GOT3 (cell line): ENCODE measurements at places on chromosomes 3 and 15.
A peak's percentile ranks its signal among the peaks of the same experiment; 100 is the strongest.

GRCh38 chr3:130539005-130539404, 22.0 kb downstream of the COL6A6 start:
- DNase-seq = no peak

DNA sequence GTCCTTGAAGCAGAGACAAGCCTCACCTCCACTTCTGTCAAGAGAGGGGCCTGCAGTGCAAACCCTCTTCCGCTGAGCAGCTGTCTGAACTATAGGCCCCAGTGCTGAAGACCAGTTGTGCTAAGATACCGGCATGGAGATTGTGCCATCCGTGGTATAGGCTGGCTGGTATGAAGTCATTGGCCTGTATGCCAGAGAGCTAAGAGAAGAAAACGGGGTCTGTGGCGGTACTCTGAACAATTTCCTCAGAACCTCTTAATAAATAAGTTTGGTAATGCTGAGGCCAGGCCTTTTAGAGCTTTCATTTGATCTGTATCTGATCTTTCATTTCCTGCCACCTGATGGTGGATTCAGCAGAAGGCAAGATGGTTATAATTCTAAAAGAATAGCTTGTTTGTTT, 123.0 kb downstream of the LRIG1 start:
- DNase-seq = no peak

GRCh38 chr3:123347205-123347604, 101.7 kb downstream of the ADCY5 start:
- no peak for DNase-seq

- no peak for DNase-seq
These were observed 26.3 kb upstream of the THRB start for GRCh38 chr3:24520976-24521419.

DNA sequence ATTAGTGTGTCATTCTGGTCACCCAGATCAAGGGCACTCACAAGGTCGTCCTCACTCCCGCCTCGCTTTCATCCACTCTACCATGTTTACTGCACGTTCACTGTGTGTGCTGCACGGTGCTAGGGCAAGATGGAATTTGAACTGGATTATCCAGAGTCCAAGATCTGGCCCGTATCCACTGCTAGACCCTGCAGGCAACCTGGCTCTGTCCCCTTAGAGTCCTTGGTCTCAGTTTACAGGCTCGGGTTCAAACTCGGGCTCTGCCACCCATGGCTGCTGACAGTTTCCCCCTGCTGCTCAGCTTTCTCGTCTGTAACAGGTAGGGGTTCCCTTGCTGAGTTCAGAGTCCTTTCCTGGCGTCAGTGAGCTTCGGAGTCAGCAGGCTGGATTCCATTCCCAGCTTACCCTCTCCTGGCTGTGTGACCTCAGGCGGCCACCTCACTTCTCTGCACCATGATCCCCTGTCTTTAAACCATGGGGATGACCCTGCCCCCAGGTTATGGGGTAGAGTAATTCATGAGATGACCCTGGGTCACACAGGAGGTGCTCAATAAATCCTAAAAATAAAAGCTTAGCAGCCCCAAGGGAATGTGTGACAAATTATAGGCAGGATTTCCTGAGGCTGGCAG, 79.6 kb upstream of the SLC6A6 start:
- no peak for DNase-seq

DNA sequence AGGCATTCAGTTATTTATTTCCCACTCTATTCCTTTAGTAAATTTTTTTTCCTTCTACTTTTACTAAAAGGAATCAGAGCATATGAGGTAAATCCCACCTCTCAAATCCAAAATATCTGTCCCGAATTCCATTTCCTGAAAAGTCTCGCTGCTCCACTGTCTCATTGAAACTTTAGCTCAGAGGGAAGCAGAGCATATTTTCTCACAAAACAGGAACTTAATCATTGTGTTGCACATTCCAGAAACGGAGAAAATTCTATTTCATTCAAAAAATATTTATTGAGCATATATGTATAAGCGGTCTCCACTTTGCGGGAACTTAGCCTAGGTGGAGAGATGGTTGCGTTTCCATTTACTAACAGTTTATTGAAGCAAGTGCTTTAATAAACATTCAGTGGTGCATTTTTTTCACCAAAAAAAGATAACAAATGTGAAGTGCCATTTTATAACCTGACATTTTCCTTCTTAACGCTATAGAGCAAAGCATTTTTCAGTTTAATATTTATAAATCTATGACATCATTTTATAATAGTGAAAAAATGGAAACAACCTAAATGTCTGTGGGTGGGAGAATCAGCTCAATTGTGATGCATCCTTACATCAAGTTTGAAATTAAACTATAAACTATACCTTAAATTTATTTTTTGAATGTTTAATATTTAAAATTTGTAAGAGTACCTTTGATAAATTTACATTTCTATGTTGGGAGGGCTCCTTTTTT, 67.2 kb upstream of the CSTA start:
- DNase-seq = no peak

DNA sequence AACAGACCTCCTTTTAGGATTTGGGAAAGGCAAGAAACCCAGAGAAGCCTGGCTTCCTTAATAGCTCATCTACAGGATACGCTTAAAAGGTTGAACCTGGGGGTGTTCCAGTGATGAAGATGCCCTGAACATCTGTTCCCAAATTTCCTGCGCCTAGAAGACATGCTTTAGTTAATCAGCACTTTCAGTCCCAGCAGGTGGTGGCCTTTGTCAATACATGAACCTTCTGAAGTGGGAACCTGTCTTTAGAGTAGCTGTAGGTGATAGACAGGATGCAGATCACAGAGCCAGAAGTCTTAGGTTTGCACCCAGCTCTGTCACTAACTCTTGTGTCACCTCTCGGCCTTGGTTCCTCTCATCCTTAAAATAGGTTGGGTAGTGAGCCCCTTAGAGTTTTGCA, 149.7 kb upstream of the SYNPR start:
- DNase-seq = no peak

DNA sequence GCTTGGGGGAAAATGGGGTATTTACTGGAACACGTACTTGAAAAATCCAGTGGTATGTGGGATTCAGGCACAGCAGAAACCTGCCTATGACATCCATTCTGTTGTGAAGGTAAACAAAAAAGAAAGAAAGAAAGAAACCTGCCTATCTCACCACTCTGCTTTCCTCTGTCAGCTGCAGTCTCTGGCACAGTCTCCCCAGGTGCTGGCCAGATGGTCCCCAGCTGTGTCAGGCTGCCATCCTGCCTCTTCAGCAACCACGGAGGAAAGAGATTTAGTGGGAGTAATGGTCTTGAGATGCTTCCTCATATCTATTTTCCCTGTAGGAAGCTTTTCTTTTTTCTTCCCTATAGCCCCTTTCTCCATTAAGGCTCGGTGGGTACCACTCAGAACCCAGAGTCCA, 2.5 kb upstream of the PXYLP1 start:
- no peak for DNase-seq

GRCh38 chr3:123817413-123817812, 66.7 kb downstream of the MYLK start:
- no peak for DNase-seq

DNA sequence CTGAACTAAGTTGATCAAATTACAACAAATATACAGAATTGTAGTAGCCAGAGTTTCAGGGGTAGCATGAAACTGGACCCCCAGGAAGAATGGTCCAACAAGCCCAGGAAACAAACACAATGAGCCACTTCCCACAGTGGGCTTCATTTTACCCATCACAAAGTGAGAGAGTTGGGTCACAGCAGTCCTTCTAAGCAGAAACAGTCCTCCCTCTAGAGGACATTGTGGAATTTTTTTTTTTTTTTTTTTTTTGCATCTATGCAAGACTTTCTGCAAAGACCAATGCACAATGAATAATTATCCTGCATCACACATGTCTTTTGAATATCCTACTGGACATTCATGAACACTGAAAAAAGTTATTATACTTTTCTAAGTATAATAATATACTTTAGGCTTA, 73.8 kb upstream of the ATP13A5 start:
- no peak for DNase-seq

- DNase-seq = no peak
These were observed 42.1 kb upstream of the ACTC1 start for GRCh38 chr15:34837246-34838016.

- no peak for DNase-seq
These were observed 355.5 kb upstream of the SUCLG2 start for GRCh38 chr3:68009900-68010299.

- peak; percentile 24 for DNase-seq
These were observed 23.1 kb downstream of the ANXA2 start for GRCh38 chr15:60374628-60375081.

DNA sequence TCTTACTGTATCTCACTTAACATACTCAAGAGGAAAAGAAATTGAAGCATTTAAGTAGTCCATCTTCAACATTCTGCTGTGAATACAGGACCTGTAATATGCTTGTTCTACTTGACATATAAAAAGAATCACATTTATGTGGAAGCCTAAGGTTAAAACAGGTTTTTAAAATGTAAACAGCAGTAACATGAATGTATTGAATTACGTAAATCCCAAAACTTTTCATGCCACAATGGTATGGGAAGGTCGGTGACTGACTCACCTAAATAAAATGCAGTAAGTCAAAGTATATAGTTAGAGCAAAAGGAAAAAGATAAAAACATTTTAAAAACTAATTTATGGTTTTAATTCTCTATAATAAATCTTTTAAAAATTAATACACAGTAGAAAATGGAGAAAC, 115.7 kb upstream of the TJP1 start:
- DNase-seq = no peak

GRCh38 chr3:105013657-105014056, 353.1 kb upstream of the ALCAM start:
- DNase-seq = no peak

DNA sequence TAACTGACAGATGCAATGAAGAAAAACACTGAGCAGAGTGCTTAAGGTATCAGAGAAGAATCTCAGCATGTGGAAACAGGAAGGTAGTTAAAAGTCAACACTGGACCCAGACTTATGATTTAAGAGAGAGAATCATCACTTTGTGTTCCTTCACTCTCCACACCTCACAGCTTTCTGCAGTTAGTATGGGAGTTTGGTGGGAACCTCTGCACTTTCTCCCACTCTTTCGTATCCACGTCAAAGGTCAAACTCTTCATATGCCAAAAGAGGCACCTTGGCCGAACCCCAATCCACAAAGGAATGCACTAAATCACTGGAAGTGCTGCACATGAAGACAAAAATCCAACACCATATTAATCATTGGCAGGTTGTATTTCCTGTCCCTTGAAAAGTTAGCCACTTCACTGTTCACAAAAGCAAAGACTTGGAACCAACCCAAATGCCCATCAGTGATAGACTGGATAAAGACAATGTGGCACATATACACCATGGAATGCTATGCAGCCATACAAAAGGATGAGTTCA, 361.2 kb downstream of the MAGI1 start:
- no peak for DNase-seq

DNA sequence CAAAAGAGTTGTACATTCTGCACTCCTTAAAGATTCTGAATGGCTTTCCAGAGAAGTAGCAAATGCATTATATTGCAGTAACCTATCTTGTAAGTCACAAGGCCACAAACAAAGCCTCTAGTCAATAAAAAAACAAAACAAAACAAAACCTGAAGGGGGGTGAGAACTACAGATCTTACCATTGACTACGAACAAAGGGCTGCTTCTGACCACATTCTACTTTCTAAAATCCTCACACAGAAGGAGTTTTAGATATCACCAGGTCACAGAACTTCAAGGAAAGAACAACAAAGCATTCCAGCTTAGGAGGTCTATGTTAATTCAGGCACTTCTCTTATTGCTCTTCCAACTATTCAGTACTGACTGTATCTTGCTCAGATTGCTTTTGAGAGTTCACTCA, 343.0 kb downstream of the ZBTB20 start:
- DNase-seq = no peak

- no peak for DNase-seq
These were observed 149.4 kb downstream of the CFAP20DC start for GRCh38 chr3:58900386-58900785.

GRCh38 chr3:24128199-24129005, 183.3 kb downstream of the NR1D2 start:
- no peak for DNase-seq

- no peak for DNase-seq
These were observed 15.5 kb upstream of the EHD4 start for GRCh38 chr15:41987925-41988275.

GRCh38 chr3:38940394-38940793, 111.3 kb downstream of the SCN11A start:
- no peak for DNase-seq

DNA sequence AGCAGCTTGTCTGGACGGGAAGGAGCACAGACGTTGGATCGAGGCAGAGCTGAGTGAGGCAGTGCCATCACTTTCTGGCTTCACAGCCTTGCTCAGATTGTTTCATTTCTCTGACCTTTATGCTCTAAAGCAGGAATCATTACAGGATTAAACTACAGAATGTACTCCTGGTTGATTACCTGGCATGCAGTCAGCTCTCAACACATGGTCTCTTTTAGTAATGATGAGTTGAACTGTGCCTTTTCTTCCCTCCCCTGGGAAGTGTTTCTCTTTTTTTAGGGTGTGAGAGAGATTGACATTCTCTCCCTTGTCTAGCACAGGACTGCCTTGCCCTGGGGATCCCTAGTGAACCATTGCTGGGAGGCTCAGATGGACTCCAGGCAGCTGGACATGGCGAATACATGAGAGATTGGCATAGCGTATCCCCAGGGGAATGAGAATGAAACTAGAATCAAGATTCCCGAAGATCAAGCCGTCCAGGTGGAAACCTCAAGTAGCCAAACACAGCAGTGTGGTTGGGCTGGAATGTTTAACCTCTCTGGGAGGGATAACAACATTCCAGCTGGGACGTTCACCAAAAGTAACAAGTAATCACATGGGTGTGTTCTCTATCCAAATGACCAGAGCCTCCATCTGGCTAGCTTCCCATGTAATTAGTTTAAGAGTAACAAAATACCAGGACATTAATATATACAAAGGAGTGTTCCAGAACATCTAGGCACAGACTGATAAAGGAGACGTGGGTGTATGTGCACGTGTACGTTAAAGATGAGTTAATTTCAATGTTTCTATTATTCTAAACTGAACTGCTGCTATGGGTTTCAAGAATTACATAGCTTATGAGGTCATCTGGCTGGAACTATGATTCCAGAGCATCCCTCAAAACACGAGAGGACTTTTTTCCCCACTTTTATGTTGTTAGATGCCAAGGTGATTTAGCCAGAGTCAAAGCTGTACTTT, 118.6 kb upstream of the NR2E3 start:
- DNase-seq = no peak

- DNase-seq = no peak
These were observed 262.1 kb downstream of the IL20RB start for GRCh38 chr3:137219801-137220445.

- no peak for DNase-seq
These were observed 32.3 kb downstream of the SLCO3A1 start for GRCh38 chr15:91885714-91886270.

DNA sequence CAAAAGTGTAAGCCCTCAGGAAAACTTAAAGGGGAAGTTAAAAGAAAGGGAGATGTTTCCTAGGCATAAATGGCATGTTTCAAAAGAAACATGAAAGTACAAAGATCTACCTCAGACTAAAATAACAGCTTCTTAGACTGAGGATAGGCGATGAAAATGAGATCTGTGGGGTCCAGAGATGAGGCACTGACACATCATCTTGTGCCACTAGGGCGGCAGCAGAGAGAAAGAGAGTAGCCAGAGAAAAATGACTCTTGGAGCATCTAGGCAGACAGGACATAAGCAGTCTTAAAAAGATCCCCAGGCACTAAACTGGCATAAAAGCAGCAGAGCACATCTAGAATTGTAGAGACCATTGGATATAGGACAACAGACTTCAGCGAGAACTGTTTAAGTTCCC, 42.5 kb upstream of the RFX7 start:
- no peak for DNase-seq

GRCh38 chr3:156867174-156867573, 41.0 kb downstream of the LEKR1 start:
- DNase-seq = no peak
